ENCODE measurements at places on chromosomes 7 and 10.

DNA sequence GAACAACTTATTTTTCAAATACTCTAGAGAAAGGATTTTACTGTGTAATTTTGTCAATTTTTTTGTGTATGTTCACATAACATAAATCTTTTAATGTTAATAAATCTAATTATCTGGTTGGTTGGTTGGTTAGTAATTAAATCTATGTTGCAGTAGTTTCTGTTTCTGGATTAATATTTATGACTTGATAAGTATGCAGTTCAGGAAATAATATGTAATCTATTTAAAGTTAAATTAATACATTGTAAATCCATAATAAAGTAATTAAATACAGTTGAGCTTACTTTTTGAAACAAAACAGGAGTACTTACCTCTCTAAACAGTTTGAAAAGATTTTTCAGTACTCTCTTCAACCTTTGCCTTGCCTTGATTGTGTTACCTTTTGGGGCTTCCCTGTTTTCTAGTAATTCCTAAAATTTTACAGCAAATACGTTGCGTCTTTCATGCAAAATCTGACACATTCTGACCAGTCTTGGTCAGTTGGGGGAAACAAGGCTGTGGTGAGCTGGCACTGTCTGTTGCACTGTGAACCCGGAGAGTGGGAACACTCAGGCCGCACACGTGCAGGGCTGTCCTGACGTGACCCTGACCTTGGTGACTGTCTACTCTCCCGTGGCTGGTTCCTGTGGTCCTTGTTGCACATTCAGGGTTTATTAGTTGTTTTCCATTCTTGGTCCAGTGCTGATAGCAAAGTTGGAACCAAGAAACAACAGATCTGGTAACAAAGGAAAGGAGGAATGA lies 45.6 kb upstream of the FGL2 start:
- DNase-seq = no peak

DNA sequence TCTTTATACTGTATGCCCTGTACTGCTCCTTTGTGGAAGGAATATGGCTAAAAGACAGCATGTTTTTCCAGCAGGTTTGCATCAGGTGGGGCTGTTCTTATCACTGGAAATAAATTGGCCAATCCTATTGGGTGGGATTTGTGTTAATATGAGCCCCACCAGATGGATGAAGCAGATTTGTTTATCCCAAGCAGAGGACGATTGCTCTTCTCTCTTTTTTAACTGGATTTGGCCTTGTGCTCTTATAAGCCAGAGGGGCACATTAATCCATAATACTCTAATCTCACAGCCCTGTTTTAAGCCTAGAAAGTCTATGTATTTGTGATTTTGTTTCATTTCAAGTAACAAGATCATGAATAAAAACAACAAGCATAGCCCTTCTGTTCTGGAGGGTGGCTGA lies 240.1 kb upstream of the ADARB2 start:
- DNase-seq = no peak

- DNase-seq = no peak
Observed at GRCh38 chr10:123191886-123192285, 37.7 kb downstream of the BUB3 start.

GRCh38 chr7:97133159-97133558 lies 15.7 kb downstream of the SDHAF3 start:
- DNase-seq = no peak

DNA sequence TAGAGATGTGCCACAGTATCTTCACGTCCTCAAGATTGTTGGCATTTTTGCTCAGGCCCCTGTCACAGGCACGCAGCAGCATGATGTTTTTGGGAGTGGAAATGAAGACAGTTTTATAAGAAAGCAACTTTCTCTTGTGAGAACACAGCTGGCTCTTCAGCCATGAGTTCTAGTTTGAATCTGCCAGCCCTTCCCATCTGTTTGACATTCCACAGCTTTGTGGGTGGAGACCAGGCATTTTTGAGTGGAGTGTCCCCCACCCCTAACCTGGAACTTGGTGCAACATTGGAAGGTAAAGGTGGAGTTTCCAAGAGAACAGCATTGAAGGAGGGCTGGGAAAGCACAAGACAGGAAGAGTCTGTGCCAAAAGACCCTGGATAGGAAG lies 253.1 kb upstream of the IGFBP3 start:
- no peak for DNase-seq

- DNase-seq = no peak
Observed at GRCh38 chr7:123004931-123005330, 9.4 kb upstream of the TAS2R16 start.

- DNase-seq = no peak
Observed at GRCh38 chr7:5692112-5692844, 89.2 kb downstream of the RNF216 start.

- DNase-seq = no peak
Observed at GRCh38 chr7:151101621-151102396, 15.5 kb downstream of the AGAP3 start.

GRCh38 chr7:78134256-78134655 lies 335.7 kb downstream of the PHTF2 start:
- peak; percentile 8 for DNase-seq

DNA sequence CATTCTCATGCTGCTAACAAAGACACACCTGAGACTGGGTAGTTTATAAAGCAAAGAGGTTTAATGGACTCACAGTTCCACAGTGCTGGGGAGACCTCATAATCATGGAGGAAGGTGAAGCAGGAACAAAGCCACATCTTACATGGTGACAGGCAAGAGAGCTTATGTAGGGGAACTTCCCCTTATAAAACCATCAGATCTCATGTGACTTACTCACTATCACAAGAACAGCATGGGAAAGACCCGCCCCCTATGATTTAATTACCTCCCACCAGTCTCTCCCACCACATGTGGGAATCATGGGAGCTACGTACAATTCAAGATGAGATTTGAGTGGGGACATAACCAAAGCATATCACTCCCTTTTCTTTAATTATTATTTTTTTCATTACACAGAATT lies 16.6 kb downstream of the COL28A1 start:
- DNase-seq = no peak

GRCh38 chr7:132394283-132395198 lies 181.7 kb downstream of the PLXNA4 start:
- DNase-seq = peak; percentile 17

- no peak for DNase-seq
Observed at GRCh38 chr10:70458329-70459060, 17.0 kb upstream of the NODAL start.

- no peak for DNase-seq
Observed at GRCh38 chr7:142414915-142415314, 157.1 kb upstream of the PRSS58 start.

DNA sequence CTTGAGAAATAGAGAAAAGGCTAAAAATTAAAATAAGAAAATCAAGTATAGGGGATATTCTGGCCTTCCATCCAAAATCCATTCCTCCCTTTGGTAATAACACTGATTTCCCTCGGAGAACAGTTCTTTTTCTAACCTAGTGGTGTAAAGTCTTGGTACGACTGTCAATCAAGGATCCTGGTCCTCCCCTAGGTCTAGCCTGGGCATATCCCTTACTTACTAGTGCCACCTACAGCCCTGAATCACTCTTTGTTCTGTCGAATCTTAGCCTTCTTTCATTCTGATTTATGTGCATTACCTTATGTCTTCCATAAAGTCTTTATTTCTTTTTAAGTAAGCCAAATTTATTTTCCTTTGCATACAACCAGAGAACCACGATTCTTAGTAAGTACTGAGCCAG lies 298.7 kb upstream of the LRRTM3 start:
- peak; percentile 34 for DNase-seq

GRCh38 chr10:16417341-16417740 lies 19.5 kb upstream of the PTER start:
- DNase-seq = no peak

- DNase-seq = no peak
Observed at GRCh38 chr10:105024184-105024583, 383.1 kb downstream of the SORCS3 start.

DNA sequence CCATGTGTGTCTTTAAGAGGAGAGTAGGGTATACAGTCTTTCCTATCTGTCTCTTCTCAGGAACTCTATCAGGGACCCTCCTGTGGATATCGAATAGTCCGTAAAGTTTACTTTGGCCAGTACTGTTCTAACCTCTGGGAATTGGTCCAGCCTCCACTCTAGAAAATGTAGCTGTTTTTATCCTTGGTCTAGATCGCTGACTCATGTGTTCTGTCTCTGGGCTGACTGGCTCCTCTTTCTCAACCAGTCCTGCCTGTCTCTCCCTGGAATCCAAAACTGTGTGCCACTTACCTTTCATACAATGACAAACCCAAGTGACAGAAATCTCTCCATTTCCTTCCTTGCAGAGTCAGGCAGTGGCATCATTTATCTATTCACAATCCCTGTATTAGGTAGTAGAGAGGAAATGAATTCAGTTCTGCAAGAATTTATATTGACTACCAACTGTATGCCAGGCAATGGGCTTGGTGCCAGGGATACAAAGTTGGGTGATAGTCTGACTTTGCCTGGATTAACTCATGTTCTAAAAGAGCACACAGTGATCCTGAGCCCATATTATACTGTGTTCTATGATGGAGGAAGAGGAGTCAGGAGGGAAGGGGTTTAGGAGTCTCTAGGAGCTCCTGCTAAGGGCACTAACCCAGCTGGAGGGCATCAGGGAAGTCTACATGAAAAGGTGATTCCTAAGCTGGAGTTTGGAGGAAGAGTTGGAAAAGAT lies 232.7 kb downstream of the LRMDA start:
- DNase-seq = no peak

- DNase-seq = no peak
Observed at GRCh38 chr10:62562795-62563194, 188.6 kb downstream of the ZNF365 start.

- no peak for DNase-seq
Observed at GRCh38 chr10:8407501-8408021, 353.1 kb downstream of the GATA3 start.

- DNase-seq = no peak
Observed at GRCh38 chr10:48525113-48525512, 79.8 kb downstream of the ARHGAP22 start.

GRCh38 chr7:140197218-140197890 lies 20.6 kb upstream of the KDM7A start:
- no peak for DNase-seq

- no peak for DNase-seq
Observed at GRCh38 chr10:47123716-47124288, 176.2 kb upstream of the GDF10 start.

- DNase-seq = no peak
Observed at GRCh38 chr7:42720012-42720411, 191.9 kb downstream of the C7orf25 start.

DNA sequence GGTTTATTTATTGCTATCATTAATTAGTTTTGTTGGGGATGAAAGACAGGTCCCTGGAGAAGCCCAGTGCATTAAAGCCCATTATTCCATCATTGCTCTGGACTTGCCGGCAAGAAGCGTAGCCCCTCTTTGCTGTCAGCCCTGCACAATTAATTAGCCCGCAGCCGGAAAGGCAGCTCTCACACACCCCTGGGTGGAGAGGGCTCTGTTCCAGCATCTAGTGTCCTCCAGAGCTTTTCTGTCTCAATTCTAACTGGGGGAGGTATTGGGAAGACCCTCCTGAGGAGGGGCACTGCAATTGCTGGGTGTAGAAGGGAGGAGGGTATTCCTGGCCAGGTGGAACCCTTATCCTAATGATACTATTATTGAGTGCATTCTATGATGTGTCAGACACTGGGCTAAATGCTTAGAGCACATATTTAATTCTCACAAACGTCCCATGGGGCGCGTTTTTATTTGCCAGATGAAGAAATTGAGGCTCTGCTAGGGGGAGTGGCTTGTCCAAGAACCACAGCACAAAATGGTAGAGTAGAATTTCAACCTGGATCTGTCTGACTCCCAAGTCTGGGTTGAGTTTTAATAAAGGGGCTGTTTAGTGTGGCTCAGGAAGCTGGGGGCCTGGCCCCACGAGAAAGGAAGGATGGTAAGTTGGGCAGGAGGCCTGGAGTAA lies 148.1 kb upstream of the PCBD1 start:
- DNase-seq = no peak

- DNase-seq = no peak
Observed at GRCh38 chr7:107850643-107851042, 40.3 kb upstream of the DLD start.

DNA sequence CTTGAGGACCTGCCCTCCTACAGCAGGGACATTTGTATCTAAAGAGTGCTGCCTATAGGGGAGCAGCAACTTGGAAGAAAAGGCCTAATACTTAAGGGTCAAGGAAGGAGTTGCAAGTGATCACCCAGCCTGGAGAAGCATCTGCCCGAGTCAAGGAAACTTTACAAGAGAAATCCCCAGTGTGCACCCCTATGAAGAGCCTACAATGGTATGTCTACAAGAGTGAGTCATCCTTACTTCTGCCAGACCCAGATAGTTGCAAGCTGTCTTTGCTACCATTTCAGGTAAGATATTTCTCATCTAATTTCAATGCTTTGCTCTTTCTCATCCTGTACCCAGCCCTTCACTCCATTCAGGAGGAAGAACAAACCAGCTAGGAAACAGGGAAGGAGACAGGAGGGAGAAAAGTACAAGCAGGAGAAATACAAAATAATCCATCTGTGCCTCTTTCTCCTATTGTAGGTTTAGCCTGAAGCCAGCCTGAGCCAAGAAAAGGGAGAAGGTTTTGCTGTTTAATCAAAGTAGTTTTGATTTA lies 34.4 kb upstream of the AGR3 start:
- no peak for DNase-seq

DNA sequence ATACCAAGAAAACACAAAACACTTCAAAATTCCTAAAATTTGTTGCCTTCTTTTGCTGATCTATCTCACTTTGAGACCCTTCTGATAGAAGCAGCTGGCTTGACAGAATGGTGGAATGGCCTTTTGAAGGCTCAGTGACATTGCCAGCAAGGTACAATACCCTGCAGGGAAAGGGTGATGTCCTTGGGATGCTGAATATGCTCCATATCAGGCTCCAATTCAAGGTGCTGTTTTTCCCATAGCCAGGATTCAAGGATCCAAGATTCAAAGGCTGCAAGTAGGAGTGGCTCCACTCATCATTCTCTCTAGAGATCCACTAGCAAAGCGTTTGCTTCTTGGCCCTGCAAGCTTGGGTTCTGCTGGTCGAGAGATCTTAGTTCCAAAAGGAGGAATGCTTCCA lies 120.4 kb downstream of the USP6NL start:
- DNase-seq = no peak

DNA sequence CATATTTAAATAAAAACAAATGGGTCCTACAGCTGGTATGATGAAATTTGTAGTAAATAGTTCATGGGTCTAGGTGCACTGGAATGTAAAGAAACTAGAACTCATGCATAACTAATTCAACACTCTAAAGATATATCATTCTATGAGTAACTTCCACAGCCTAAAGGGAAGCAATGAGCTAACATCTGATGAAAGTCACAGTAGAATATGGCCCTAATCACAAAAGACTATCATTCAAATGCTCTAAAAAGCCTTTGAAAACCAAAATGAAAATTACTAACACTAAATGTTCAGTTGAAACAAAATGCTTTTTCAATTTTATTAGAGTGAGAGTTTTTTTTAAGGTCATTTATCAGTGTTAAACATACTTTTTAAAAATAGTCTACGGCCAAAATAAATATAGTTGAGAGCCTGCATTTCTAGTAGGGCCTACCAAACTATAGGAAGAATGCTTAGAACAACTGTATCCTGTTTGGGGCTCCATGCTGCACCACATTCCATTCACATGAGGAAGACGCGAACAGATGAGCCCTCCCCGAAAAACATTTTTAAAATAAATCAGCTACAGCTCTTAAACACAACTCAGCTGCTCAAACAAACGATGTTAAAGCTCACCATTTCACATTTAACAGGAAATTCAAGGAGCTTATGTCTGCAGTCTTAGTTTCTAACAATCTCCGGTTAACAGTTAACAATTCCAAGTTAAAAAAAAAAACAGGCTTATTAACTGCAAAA lies 134.5 kb downstream of the NRBF2 start:
- peak; percentile 39 for DNase-seq

Measured in Jurkat, Clone E6-1 (cell line).